ENCODE measurements at places on chromosomes 4 and X. TPM values are rescaled to one million over a fixed set of nuclear protein-coding genes. Genes with fewer than 3 reads are reported as not detected.

GRCh38 chr4:66863481-66863880, 681.8 kb downstream of the CENPC start:
- DNase-seq: no peak

GLRB gene
- not detected for total RNA-seq

- DNase-seq: no peak
Measured at GRCh38 chrX:70494441-70494840, 49.8 kb downstream of the DLG3 start.

- DNase-seq: no peak
Measured at GRCh38 chr4:123233136-123233768, 163.3 kb upstream of the SPRY1 start.

DNA sequence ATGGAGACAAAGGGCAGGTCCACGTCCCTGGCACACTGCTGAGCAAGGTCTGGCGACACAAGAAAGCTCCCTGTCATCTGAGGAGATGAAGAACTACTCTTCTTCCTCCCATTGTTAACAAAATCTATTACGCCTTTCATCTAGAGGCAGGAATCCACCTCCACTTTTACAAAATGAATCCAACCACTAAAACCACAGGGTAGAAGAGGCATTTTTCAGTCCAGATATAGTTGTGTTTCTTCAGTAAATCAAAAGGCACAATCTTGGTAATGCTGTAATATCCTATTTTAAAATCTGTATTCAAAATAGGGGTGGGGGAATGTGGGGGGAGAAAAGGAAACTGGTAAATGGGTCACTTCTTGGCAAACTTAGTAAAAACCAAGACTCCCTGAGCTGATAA, 101.4 kb downstream of the CDS1 start:
- DNase-seq: no peak

DNA sequence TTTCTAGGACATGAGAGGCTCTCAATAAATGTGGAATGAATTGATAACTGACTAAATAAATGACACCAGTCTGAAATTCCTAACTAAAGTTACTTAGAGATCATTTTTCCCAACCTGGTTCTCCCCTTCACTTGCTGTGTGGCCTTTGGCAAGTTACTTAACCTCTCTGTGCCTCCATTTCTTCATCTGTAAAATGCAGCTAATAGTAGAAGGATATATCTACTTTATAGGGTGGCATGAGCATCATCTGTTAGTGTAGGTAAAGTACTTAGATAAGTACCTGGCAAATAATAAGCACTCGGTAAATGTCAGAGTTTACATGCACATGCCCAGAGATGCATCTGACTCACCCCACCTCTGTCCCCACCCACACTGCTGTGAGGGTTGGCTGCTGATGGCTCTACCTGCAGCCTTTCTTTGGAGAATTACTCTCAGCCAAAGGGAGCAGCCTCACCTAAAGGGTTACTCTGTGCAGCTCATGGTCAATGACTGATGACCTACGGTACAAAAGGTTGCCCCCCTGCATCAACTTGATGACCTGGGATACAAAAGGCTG, 139.3 kb downstream of the CHIC2 start:
- no peak for DNase-seq

PRKG2 gene
- 2.1 TPM for total RNA-seq

DNA sequence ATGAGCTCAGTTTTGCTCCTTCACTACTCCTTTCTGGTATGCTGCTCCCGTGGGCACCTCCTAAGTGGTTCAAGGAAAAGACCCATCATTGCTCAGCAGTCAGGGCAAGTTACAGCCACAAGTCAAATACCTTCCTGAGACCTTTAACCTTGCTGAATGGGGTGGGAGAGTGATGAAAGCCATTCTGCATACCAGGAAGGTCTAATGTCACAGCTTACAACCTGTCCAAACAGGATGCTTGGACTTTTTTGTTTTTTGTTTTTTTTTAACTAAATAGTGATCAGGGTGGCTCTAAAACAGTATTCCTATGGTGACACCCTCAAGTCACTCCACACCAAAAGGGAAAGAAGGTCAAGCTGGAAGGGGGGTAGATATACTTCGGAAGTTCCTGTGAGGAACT, 93.1 kb downstream of the GPC3 start:
- DNase-seq: no peak

DNA sequence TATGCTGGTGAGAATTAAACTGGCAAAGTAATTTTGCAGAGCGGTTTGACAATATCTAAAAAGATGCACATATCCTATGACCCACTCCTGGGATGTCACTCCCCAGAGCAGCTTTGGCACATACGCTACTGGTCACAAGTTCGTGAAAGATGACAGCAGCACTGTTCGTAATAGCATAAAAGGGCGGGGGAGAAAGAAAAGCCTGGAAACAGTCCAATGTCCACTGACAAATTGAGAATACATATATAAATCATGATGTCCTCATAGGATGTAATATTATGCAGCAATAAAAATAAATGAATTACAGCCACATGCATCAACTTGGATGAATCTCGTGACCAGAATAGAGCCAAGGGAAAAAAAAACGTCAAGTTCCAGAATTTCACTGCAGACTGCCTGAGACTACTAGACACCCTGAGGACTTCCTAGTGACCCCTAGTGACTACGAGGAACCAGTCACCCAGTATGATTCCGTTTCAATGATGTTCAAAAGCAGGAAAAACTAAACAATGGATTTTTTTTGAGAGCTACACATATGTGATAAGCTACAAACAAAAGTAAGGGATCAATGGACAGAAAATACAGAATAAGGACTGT, 1.8 kb downstream of the PCSK1N start:
- no peak for DNase-seq

SUPT20HL2 gene
- not detected for total RNA-seq

MAGEA11 gene
- not detected for total RNA-seq

GRCh38 chr4:75037252-75037651, 104.3 kb downstream of the PARM1 start:
- DNase-seq: no peak

DNA sequence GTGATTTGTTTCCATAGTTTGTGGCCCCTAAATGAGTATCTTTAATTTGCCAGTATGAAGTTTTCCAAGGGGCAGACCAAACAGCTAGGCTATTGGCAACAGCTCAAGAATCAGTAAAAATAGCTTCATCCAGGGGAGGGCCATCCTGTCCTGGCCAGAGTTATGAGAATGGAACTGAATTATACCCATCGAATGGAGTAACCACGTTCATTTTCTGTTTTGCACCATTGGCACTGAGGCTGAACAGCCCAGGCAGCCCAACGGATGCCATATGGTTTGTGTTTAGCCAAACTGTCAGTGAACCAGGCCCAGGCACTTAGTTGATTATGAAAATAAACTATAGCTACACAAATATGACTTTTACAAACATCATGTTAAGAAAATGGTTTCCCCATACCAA, 17.7 kb upstream of the ASB5 start:
- DNase-seq: no peak

GRCh38 chr4:86641516-86642090, 47.5 kb downstream of the PTPN13 start:
- no peak for DNase-seq

- DNase-seq: no peak
Measured at GRCh38 chr4:185128272-185129119, 14.6 kb upstream of the SLC25A4 start.

GRCh38 chr4:33453916-33454315, 2733.7 kb downstream of the PCDH7 start:
- DNase-seq: no peak

DNA sequence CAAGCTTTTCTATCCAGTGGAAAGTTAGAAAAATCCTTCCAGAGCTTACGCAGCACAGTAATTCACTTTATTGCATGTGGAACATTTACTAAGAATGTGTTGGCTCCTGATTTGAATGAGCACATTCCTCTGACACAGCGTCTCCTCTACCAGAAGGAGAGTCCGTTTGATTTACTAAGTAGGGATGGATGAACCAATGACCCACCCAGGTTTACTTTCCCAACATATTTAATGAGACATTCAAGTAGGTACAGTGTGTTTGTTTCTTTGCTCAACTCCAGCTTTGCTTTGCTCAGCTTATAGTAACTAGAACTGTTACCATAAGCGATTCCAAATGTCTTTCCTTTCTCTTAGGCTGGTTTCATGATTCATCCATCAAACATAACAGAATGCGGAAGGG, 161.7 kb downstream of the SMARCA1 start:
- no peak for DNase-seq

NXF3 gene
- total RNA-seq: not detected

- no peak for DNase-seq
Measured at GRCh38 chr4:76687746-76688448, 210.0 kb downstream of the SOWAHB start.

ERAS gene
- total RNA-seq: 0.30 TPM

USP17L13 gene
- total RNA-seq: not detected

DNA sequence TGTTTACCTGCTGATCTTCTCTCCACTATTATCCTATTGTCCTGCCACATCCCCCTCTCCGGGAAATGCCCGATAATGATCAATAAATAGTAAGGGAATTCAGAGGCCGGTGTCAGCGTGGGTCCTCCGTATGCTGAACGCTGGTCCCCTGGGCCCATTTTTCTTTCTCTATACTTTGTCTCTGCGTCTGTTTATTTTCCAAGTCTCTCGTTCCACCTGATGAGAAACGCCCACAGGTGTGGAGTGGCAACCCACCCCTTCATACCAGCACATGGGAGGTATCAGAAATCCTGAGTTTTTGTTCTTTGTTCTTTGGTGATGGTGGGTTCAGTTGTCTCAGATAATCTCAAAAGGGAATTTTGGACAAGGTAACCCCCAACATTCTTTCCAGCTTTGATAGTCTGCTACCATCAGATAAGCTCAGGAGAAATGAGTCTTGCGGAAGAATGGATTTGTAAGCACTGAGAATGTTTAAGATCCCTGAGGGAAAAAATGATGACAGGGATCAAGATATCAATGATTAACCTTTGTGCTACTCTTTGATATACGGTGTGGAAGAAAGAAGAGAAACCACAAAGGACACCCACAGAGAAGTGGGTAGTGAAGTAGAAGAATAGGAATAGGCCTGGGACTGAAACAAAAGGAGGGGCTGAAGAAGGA, 117.9 kb downstream of the CEP44 start:
- no peak for DNase-seq

GRCh38 chr4:164252286-164252685, 501.6 kb upstream of the SMIM31 start:
- DNase-seq: no peak

GRCh38 chrX:110042496-110042895, 39.6 kb downstream of the TMEM164 start:
- DNase-seq: no peak

GRCh38 chr4:122027203-122027602, 75.3 kb upstream of the TRPC3 start:
- DNase-seq: no peak

DNA sequence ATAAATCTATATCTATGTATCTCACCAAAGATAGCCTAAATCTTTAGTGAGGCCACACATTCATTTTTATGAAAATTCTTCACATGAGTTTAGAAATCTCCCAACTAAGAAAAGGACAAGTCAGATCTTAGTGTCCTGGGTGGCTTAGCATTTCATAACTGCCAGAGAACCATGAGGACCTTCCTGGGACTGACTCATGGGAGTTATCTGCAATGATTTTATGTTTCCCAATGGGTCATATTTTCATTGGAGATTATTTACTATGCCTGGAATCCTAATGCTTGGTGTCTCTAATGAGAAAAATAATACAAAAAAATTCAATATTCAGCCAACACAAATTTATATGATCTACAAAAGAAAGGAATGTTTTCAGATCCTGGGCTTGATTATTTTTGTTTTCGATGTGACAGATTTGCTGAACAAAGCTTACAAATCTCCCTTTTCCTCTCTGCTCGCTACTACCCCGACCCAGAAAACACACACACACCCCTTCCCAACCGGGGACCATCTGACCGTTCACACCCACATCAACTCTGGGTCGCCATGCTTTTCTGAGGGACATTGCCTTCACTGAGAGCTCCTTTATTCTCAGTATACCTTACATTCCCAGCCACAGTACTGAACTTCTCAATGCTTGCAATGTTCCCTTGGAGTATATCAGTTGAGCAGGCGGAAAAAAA, 40.1 kb downstream of the SORBS2 start:
- no peak for DNase-seq

BEX1 gene
- not detected for total RNA-seq

DNA sequence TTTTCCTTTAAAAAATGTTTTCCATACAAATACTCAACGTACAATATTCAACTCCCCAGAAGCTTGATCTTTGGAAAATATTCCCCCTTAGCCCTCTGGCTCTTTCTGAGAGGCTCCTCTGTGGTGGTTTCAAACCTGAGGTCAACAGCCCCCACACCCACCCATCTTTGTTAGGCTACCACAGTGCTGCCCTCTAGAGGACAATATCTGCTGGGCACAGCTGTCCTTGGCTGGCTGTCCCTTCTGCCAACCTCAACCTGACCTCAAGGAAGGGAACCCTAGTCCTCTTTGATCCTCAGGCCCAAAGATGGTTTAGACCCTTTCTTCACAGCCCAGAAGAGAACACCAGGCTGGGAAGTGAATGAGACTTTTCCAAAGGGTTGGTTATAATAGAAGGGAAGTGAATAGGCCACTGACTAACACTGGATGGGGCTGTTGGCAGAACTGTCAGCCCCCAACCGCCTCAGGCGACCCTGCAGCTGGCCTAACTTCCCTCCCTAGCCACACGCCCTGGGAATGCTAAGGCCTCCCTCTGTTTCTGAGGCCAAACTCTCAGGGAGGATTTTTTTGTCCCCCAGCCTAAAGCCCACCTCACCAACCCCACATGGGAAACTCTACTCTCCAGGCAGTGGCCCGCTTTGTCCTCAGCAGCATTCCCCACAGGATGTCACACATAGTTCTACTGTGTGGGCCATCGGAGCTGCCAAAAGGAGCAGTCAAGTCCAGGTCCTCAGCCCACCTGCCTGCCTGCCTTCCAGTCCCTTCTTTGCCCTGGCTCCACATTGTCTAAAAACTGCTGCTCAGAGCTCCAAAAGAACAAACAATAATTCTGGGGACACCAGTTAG, 34.3 kb downstream of the NYX start:
- peak; percentile 48 for DNase-seq

DNA sequence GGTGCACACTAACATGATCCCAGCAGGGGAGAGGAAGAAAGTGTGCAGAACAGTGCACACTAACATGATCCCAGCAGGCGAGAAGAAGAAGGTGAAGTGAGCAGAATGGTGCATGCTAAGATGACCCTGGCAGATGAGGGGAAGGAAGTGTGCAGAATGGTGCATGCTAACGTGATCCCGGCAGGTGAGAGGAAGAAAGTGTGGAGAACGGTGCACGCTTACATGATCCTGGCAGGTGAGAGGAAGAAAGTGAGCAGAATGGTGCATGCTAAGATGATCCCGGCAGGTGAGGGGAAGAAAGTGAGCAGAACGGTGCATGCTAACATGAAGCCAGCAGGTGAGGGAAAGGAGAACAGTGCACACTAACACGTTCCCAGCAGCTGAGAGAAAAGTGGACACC, 83.7 kb downstream of the ACOX3 start:
- DNase-seq: no peak

DNA sequence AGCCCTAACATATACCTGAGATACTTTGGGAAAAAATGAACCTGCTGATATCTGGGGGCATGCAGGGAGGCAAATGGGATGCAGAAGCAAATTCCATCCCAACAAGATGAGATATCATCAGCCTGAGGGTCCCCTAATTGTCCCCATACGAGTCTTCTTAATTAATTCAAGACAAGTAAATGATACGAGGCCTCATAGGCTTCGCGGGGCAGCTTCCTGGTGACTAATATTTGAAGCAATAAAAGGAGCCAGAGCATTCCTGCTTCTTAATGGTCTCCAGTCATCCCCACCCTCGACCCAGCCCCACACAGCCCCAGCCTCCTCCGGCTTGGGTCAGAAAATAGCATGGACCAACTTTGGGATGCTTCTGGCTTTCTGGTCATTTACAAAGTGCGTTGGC, 99.6 kb upstream of the MSX1 start:
- no peak for DNase-seq

GRCh38 chr4:143199503-143199902, 14.8 kb downstream of the USP38 start:
- no peak for DNase-seq

All from OCI-LY7 (cell line).